Frontal cortex (tissue), 4 donors: ENCODE measurements at places on chromosomes 12 and 14. TPM values are rescaled to one million over a fixed set of nuclear protein-coding genes. Genes with fewer than 3 reads are reported as not detected.

DHRS2 gene
- 0.41 TPM for total RNA-seq

RIC8B gene
- total RNA-seq = 29.8 TPM

DNA sequence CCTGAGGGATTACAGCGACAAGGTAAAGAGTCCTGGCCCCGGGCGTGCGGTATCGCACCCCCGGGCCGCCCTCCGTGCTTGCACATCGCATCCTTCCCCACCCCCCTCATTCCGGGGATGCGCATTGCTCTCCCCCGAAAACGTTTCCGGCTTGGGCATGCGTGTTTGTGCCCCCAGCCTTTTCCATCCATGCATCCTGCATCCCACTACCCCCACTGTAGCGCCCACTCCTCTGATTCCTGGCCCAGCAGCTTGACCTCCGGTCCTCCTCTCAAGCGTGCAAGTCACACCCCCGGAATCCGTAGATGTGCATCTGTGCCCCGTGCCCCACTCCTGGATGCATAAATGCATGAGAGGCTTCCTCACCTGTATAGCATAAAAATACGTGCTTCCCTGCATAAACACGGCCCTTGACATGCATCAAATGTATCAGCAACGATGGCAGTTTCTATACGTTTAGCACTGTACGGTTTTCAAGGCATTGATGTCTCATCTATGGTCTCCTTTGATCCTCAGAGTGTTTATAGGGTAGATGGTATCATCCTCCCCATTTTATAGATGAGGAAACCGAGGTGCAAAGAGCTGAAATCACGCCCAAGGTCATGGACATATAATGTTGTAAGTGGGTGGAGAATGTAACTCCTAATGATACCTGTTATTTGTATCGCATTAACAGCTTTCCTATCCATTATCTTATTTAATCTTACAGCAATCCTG, 484 bp downstream of the RIC8B start:
- peak; percentile 32 for DNase-seq

DNA sequence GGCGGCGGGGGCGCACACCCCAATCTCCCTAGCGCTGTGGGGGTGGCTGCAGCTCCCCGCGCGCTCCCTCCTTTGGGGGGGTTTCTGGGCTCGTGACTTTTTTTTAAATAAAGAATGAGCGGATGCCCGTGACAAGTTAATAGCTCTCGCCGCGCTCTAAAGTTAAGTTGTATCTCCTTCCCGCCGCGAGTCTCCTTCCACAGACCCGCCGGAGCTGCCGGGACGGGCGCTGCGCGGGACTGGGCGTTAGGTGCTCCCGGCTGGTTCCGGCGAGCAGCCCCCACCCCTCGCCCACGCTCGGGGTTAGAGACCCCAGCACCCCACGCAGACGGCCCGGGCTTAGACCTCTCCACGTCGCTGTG, 82.6 kb upstream of the HMGA2 start:
- DNase-seq = peak; percentile 36

DNA sequence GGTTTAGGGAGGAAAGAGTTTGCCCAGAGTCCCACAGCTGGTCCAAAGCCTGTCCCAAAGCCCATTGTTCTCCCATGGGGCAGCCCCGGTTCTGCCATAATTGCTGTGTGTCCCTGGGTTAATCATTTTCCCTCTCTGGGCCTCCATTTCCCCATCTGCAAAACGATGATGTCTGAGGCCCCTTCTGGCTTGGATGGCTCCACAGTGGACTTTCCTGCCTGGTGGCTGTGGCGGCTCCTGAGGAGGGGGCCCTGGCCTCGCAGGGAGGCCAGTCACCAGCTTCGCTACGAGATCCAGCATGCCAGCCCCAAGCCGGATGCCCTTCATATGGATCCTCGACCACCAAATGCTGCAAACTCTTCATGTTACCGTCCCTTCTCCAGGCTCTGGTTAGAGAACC, 37.5 kb upstream of the PPP1R13B start:
- no peak for DNase-seq
